Naive thymus-derived CD4-positive, alpha-beta T cell (primary cell): ENCODE measurements at places on chromosomes 5 and 9. TPM values are rescaled to one million over a fixed set of nuclear protein-coding genes. Genes with fewer than 3 reads are reported as not detected.

The CORO2A gene
- total RNA-seq, result 3.0 and 3.4 TPM in 2 replicates

The BTNL8 gene
- total RNA-seq, result not detected

The DAB2 gene
- 1.0 TPM for total RNA-seq

The ASPN gene
- total RNA-seq, result not detected in 2 replicates

The INSYN2B gene
- total RNA-seq, result not detected

The LRRC19 gene
- not detected for total RNA-seq

The FOXD4L5 gene
- 1.2 TPM for total RNA-seq

The RBM22 gene
- total RNA-seq, result 97.6 TPM

The HAVCR1 gene
- total RNA-seq, result 5.1 TPM

The RMRP gene
- total RNA-seq, result 9,225 TPM

The PCDHGA11 gene
- not detected for total RNA-seq

The FCN2 gene
- not detected for total RNA-seq

The PCDHA1 gene
- not detected for total RNA-seq

The LAMC3 gene
- 3.5 TPM for total RNA-seq

The DRD1 gene
- not detected for total RNA-seq

The SPAAR gene
- not detected for total RNA-seq

The GNE gene
- total RNA-seq, result 12.6 TPM

- no peak overlapping the region for H3K4me3 ChIP-seq
- H3K4me1 ChIP-seq, result peaks cover 49% of the 10 kb centered on the region
- DNase-seq, result peak; percentile 59
- H3K27me3 ChIP-seq, result no peaks in the 10 kb centered on the region
Measured at GRCh38 chr9:112176524-112176923, 1.4 kb upstream of the SUSD1 start.

DNA sequence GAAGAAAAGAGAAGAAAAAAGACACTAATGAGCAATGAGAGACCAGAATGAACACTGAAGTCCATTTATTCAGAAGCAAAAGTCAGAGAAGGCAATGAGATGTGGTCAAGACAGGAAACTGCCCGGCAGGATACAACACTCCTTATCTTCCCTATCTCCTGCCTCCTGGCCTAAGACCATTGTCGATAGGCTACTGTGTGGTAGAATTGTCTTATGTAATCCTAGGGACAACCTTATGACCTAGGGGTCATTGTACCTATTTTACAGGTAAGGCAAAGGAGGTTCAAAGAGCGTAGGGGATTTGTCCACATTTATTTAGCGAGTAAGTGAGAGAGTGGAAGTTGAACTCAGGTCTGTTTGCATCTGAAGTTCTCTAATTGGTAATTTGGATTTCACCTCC lies 63.0 kb upstream of the PTPN3 start:
- no peaks in the 10 kb centered on the region for H3K27me3 ChIP-seq
- no peaks in the 10 kb centered on the region for H3K36me3 ChIP-seq
- no peaks in the 10 kb centered on the region for H3K4me1 ChIP-seq
- no peak overlapping the region for H3K4me3 ChIP-seq
- DNase-seq, result no peak
- H3K27ac ChIP-seq, result no peak overlapping the region

- H3K4me1 ChIP-seq, result no peaks in the 10 kb centered on the region
- no peak overlapping the region for H3K27ac ChIP-seq
- no peak for DNase-seq
- H3K4me3 ChIP-seq, result no peak overlapping the region
Measured at GRCh38 chr9:114055894-114056293, 22.2 kb downstream of the AMBP start.

DNA sequence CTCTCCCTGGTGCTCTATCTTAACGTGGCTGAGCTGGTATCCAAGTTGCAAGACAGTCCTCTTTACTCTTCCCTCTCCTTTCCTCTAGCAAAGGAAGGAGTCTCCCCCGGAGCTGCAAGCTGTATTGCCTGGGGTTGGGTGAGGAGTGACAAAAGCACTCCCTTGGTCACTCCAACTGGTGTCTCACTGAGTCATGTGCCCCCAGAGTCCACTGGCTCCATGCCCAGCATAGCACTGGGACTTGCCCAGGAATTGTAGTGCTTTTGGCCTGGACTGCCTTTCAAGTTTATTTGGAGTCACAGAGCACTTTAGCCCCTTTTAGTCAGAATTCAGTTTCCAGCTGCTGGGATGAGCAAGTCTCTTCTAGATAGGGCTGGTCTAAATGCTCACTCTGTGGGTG lies 82.6 kb upstream of the FST start:
- no peak for DNase-seq
- H3K4me1 ChIP-seq, result no peaks in the 10 kb centered on the region
- no peak overlapping the region for H3K4me3 ChIP-seq
- H3K27me3 ChIP-seq, result no peaks in the 10 kb centered on the region
- no peak overlapping the region for H3K27ac ChIP-seq

- no peak overlapping the region for H3K27ac ChIP-seq
- H3K4me1 ChIP-seq, result peaks cover 18% of the 10 kb centered on the region
- H3K4me3 ChIP-seq, result no peak overlapping the region
- peaks cover 32% of the 10 kb centered on the region for H3K27me3 ChIP-seq
- H3K36me3 ChIP-seq, result no peaks in the 10 kb centered on the region
Measured at GRCh38 chr9:130660683-130661450, 3.5 kb upstream of the PRDM12 start.

DNA sequence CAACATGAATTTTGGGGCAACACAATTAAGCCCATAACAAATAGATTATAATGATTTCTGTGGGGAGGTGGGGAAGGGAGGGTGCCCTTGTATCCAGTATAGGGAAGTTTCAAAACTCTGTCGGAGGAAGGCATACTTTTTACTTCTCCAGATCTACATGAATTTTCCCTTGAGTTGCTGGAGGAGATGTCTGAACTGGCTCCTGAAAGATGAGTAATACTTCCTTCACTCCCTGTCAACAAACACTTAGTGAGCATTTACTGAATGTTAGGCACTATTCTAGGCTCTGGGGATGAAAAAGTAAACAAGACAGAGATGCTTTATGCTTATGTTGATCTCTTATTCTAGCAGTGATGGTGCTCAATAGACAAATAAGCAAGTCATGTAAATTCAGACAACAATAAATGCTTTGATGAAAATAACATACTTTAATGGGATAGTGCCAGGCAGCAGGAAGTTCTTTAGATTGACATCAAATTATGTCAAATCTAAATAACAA lies 197.9 kb upstream of the ANKH start:
- H3K27me3 ChIP-seq, result no peaks in the 10 kb centered on the region
- no peaks in the 10 kb centered on the region for H3K4me1 ChIP-seq
- no peak overlapping the region for H3K4me3 ChIP-seq
- no peak for DNase-seq

DNA sequence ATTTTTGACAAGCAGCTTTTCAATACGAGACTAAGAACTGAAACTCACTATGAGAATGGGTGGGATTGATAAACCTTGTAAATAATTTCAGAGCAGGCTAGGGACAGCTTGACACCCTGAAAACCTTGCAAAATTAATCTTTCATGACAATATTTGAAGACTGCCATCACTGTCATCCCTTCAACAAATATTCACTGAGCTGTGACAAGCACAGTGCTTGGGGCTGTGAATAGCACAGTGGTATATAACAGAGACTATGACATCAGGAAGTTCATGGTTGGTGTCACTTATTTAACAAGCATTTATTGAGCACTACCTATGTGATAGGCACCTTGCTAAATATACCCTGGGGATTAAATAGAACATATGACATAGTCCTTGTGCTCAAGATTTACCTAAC lies 741.0 kb upstream of the RIOK2 start:
- DNase-seq, result no peak
- no peaks in the 10 kb centered on the region for H3K27me3 ChIP-seq
- H3K36me3 ChIP-seq, result no peaks in the 10 kb centered on the region
- H3K4me1 ChIP-seq, result no peaks in the 10 kb centered on the region
- H3K4me3 ChIP-seq, result no peak overlapping the region

GRCh38 chr5:36944607-36945225 lies 68.1 kb downstream of the NIPBL start:
- H3K27me3 ChIP-seq, result no peaks in the 10 kb centered on the region
- H3K27ac ChIP-seq, result no peak overlapping the region
- no peaks in the 10 kb centered on the region for H3K36me3 ChIP-seq

- no peaks in the 10 kb centered on the region for H3K36me3 ChIP-seq
- H3K27me3 ChIP-seq, result no peaks in the 10 kb centered on the region
Measured at GRCh38 chr5:43773478-43773844, 170.5 kb downstream of the NNT start.

DNA sequence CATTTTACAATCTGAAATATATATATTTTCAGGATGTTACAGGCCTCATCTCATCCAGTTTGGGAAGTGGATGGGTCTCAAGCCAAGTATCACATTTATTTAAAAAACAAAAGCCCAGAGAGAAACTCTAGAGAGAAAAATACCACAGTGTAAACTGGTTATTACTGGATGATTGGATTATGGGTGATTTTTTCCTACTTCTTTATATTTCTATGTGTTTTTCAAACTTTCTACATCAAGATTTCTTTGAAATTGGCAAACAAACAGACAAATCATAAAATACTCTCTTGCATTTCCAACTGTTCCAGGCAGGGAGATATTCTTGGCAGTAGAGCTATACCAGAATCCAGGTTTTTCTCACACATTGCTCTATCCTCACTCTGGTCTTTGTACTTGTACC lies 116.0 kb upstream of the SMIM23 start:
- H3K4me3 ChIP-seq, result no peak overlapping the region
- DNase-seq, result no peak
- H3K4me1 ChIP-seq, result no peaks in the 10 kb centered on the region
- H3K27me3 ChIP-seq, result no peaks in the 10 kb centered on the region

DNA sequence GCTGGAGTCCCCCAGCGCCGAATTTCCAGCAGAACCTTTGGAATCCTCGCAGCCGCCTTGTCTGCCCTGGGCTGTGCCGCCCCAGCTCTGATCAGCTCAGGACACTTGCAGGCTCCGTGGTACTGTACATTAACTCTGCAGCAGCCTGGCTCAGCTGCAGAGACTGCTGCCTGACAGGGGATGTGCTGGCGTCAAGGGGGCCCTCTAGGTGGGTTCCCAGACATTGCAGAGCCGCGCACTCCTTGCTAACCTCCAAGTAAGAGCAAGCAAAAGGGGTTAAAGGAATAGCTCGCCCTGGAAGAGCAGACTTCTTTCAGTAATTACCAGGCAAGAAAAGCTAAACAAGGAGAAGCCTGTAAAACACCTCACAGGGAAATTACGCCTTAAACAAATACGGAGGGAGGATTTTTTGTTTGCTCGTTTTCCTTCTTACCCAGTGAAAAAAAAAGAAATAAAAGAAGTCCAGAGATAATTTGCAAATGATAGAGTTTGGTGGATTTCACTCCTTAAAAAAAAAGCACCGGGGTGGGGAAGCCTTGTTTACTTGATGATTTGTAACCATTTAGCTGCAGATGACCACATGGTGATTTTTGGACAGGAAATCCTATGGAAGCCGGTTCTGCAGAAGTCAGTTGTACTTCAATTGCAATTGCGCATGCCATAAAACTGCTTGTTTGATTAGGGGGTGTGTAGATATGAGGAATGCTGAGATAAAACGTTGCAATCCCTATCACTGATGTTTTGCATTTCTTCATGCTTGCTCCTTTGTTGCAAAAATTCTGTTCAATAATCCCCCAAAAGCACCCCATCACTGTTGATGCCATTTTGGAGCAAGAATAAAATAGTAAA lies 305.8 kb downstream of the PDE4D start:
- H3K27me3 ChIP-seq, result no peaks in the 10 kb centered on the region
- H3K4me1 ChIP-seq, result no peaks in the 10 kb centered on the region
- no peak overlapping the region for H3K27ac ChIP-seq

GRCh38 chr5:91194824-91195381 lies 188.2 kb downstream of the ARRDC3 start:
- no peak overlapping the region for H3K4me3 ChIP-seq
- no peak overlapping the region for H3K27ac ChIP-seq
- no peaks in the 10 kb centered on the region for H3K27me3 ChIP-seq
- no peaks in the 10 kb centered on the region for H3K4me1 ChIP-seq
- no peaks in the 10 kb centered on the region for H3K36me3 ChIP-seq
- DNase-seq, result no peak

- no peak overlapping the region for H3K4me3 ChIP-seq
- no peak overlapping the region for H3K27ac ChIP-seq
- H3K27me3 ChIP-seq, result no peaks in the 10 kb centered on the region
- H3K4me1 ChIP-seq, result no peaks in the 10 kb centered on the region
- DNase-seq, result peak; percentile 14
Measured at GRCh38 chr5:75734913-75735789, 17.9 kb upstream of the POC5 start.

- no peaks in the 10 kb centered on the region for H3K36me3 ChIP-seq
- no peak for DNase-seq
- no peak overlapping the region for H3K4me3 ChIP-seq
- H3K27ac ChIP-seq, result no peak overlapping the region
- H3K27me3 ChIP-seq, result no peaks in the 10 kb centered on the region
Measured at GRCh38 chr9:86838519-86839497, 108.5 kb downstream of the GAS1 start.

GRCh38 chr5:53874409-53874808 lies 314.0 kb downstream of the NDUFS4 start:
- no peaks in the 10 kb centered on the region for H3K36me3 ChIP-seq
- no peaks in the 10 kb centered on the region for H3K4me1 ChIP-seq

- no peaks in the 10 kb centered on the region for H3K27me3 ChIP-seq
- DNase-seq, result no peak
- H3K4me3 ChIP-seq, result no peak overlapping the region
- H3K4me1 ChIP-seq, result no peaks in the 10 kb centered on the region
- no peaks in the 10 kb centered on the region for H3K36me3 ChIP-seq
Measured at GRCh38 chr5:180271221-180271620, 20.7 kb downstream of the MAPK9 start.

DNA sequence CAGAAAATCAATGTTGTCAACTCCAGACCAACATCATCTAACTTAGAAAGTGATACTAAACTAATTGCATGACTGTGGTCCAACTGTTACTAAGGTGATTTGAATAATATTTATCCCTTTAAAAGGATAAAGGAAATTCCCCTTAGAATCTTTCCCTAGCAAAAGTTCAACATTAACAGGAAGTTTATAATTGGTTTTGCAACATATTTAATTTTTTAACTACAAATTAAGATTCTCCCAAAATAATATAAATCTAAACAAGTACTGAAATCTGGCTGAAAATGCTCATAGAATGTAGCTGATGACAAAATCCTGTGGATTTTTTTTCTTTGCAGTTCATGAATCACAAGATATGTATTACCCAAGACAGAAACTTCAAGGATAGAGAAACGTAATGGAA lies 151.4 kb downstream of the LPAR1 start:
- no peaks in the 10 kb centered on the region for H3K4me1 ChIP-seq
- H3K27ac ChIP-seq, result no peak overlapping the region
- no peak for DNase-seq
- H3K36me3 ChIP-seq, result no peaks in the 10 kb centered on the region

DNA sequence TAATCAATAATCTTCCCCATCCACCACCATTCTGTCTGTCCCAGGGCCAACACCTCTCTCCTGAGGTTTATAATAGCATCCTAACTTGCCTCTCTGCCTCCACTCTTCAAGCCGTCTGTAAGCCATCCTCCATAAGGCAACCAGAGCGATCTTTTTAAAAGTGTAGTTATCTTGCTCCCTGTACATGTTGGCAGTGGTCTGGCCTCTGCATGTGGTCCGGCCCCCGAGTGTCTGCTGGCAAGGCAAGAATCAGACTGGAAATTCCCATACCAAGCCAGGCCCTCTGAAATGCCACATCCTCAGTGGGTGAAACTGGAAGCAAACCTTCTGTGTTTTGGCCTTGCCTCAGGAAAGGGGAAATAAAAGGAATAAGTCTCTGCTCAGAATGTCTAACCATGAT lies 17.0 kb downstream of the TTLL11 start:
- DNase-seq, result no peak
- H3K4me1 ChIP-seq, result no peaks in the 10 kb centered on the region
- peaks cover 4% of the 10 kb centered on the region for H3K36me3 ChIP-seq
- H3K4me3 ChIP-seq, result no peak overlapping the region
- no peaks in the 10 kb centered on the region for H3K27me3 ChIP-seq
